Activated CD4-positive, alpha-beta T cell treated with anti-CD3 and anti-CD28 coated beads for 1 hour (primary cell): ENCODE measurements at places on chromosomes 12 and 14.

DNA sequence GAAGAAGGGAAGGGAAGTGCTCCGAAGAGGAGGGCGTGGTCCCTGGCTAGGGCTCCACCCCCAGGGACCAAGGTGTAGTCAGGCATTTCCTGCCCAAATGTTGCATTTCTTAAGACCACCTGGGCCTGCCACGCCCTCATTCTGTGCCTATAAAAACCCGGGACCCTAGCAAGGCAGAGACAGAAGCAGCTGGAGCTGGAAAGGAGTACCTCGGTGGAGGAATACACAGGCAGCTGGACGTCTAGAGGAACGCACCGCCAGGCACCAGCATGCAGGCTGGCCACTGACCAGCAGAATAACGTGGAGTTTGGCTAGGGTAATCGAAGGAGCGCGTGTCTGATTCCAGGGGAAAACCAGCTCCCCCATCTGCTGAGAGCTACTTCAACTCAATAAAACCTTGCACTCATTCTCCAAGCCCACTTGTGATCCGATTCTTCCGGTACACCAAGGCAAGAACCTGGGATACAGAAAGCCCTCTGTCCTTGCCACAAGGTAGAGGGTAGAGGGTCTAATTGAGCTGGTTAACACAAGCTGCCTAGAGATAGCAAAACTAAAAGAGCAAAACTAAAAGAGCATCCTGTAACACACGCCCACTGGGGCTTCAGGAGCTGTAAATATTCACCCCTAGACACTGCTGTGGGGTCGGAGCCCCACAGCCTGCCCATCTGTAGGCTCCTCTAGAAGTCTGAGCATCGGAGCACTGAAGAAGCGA lies 21.0 kb downstream of the CFL2 start:
- DNase-seq, result no peak

DNA sequence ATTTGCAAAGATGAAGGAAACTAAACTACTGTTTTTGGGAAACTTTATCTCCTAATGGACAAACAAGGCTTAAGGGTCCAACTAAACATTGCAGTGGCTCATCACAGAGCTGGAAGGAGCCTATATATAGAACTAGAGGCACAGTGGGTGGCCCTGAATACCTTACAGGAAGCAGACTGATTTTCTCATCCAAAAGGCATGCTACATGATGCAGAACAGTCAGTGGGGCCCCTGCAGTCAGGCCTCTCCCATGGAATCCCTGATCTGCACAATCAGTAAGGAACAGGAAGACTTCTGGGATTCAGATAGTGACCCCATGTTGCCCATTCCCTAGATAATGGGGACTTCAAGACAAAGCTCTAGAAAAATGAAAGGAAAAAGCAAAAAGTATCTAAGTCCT lies 1.9 kb upstream of the LLPH start:
- no peak for DNase-seq

DNA sequence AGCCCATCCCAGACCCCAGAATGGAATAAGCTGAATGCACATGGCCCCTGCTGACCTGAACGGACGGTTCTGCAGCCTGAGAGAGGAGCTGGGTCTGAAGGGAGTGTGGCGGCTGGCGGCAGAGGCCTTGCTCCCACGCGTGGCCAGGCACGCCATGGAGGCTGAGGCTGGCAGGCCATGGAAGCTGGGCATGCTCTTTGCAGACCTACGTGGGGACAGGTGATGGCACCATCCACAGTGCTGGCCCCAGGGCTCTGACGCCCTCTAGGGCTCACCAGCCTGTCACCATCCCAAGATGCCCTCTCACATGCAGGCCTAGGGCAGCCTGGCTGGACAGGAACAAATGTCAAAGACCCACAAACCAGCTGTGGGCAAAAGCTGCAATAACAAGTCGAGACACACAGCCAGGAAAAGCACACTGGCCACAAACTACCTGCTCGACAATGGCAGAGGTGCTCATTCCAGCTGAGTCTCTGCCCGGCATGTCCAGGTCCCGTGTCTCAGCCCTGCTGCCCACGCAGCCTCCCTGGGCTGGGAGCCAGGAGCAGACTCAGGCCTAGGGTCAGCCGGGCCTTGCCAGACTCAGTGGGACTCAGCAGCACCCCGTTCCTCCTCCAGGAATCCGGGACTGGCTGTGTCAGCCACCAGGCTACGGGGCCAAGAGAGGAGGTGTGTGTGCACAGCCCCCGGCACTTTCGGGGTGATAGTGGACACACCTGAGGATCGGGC lies 19.7 kb downstream of the BTBD6 start:
- DNase-seq, result no peak

DNA sequence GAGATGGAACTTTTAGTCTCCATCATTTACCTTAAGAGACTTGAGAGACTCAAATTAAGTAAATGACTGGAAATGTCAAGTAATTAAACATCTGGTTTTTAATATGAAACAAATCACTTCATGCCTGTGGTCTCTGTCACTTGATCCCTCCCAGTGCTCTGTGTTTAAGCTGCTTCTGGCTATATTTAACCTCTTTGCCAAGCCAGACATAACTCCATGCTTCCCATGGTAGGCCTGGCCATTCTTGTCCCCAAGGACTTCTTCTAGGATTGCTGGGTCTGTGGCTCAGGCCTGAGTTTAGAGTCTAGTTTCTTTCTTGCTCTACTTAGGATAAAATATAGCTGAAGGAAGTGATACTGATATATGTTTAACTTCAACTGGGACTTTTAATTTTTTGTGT lies 1013.6 kb downstream of the FLRT2 start:
- no peak for DNase-seq

GRCh38 chr12:23628806-23629205 lies 320.7 kb downstream of the SOX5 start:
- no peak for DNase-seq

DNA sequence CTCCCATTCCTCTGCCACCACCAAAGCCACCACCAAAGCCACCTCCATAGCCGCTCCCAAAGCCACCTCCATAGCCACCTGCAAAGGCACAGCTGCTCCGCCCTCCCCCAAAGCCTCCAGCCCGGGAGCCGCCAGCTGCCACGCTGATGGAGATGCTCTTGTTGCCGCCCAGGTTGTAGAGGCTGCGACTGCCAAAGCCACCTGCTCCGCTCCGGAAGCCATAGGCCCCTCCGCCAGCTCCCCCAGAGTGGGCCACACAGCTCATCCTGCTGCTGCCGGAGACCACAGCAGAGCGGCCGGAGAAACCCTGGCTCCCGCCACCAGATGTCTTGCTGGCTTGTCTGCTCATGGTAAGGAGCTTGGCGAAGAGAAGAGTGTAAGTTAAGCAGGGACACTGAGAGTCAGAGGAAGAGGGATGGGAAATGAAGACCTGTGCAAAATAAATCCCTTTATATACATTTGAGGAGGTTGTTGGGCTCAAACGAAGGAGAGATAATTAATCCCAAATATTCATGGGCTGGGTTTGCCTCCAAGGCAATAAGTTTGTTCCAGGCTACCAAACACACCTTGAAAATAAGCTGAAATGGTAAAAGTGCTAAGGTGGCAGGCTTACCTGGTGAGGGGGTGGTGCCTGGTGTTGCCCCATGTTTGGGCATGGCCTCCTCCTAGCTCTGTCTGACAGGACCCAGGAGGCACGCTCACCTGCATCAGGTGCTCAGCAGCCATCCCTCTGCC lies at the start of gene KRT3:
Gene KRT3, minus strand, starts transcription at position 424 of the 735 bp plus-strand sequence. Its CDS starts 75 bp downstream, at position 349.
- DNase-seq, result no peak

DNA sequence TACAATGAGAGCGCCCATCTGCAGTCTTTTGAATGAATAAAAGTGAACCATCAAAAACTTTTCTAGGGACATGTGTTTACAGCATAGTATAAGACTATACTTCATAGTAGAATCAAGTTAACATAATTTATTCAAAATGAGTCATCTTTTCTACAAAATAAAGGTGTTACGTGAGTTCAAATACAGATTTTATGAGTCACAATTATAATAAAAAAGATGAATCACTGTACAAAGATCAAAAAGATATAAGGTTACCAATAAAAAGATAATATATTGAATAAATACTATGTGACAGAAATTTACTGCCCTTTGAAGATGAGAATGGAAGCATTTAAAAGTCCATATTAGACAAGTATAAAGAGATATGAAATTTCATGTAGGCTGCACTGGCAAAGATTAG lies 2.8 kb downstream of the MBIP start:
- DNase-seq, result no peak

- DNase-seq, result no peak
Observed at GRCh38 chr12:110885152-110885840, 35.1 kb downstream of the MYL2 start.

DNA sequence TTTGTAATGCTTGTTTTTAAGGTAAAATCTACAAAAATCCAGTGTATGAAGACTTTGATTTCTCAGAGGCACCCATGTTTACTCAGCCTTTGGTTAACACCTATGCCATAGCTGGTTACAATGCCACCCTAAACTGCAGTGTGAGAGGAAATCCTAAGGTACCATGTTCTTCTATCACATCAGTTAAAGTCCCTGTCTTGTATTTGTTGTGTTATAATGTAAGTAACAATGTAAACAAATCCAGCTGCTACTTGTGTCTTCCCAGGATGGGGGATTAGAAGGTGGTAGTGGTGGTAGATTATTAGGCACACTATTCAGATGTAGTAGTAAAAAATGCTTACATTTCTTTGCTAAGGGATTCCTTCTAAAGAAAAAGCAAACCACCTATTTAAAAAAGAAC lies 19.4 kb upstream of the CHPT1 start:
- no peak for DNase-seq

GRCh38 chr12:113702836-113703235 lies 231.2 kb upstream of the LHX5 start:
- DNase-seq, result no peak

DNA sequence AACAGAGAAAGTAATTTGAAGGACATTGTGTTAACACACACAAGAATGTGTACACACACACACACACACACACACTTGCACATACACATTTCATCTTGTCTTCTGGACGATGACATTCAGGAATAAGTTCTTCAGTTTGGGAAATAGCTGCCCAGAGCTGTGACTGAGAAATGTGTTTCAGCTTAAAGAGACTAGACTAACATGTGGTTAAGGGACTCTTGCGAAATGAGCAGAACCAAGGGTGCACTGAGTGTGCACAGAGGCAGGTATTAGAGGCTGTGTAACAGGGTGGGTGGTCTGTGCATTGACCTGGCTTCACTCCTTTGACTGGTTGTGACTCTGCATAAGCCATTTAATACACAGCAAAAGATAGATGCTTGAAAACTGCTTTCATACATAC lies 29.4 kb upstream of the KCNA5 start:
- DNase-seq, result no peak

DNA sequence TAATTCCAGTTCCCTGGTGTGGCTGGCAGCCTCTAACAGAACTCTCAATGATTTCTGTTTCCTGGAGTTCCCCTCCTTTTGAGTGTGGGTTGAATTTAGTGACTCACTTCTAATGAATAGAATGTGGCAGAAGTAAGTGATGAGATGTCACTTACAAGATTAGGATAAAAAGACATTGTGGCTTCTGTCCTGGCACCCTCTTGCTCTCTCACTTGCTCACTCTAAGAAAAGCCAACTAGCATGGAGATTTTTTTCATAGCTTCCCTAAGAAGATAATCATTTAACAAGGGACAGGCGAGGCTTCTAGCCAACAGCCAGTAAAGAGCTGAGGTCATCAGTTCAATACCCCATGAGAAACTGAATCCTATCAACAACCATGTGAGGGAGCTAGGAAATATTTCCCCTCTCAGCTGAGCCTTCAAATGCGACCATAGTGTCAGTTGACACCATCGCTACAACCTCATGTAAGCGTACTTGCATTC lies 156.7 kb downstream of the TMTC3 start:
- no peak for DNase-seq

- no peak for DNase-seq
Observed at GRCh38 chr12:62995097-62995496, 60.1 kb upstream of the PPM1H start.

DNA sequence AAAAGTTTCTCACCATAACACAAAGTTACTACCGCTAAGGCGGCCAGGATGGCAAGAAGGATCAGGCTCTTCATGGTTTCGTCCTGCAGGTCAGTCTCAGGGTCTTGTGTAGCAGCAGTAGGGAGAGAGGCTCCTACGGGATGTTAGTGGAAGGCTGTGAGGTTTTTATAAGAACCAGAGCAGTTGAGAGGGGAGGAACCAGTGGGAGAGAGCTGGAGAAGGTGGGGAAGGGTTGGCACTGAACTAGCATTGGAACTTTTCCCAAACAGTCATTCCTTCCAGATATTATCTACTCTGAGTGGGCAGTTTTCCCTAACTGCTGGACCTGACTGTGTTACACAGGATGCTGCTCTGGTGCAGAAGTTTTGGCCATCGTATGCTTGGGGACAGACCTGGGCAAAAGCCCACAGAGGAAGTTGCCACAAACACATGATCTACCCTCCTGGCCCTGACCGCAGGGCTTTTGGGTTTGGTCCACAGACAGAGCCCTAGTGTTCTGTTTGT lies at the start of gene MGP:
Gene MGP, minus strand, starts transcription at position 137 of the 504 bp plus-strand sequence. Its CDS starts 63 bp downstream, at position 74.
- no peak for DNase-seq

- DNase-seq, result no peak
Observed at GRCh38 chr14:76947838-76948184, 80.7 kb downstream of the IRF2BPL start.

GRCh38 chr12:56991319-56992246 lies 14.8 kb downstream of the ZBTB39 start:
- DNase-seq, result no peak

DNA sequence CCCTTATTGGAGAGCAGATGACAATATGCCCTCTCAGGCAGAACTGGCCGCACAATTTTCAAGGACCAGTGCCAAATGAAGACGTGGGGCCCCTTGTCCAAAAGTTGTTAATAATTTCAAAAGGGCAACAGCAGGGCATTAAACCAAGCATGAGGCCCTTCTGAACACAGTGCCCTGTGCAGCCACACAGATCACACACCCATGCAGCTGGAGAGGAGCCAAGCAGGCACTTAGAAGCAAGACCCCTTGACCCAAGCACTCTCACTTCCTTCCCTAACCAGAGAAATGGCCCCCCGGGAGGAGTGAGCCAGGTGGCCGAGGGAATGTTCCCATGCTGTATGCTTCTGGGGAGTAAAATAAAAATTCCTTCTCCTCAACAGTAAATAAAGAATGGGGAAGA lies 114.0 kb upstream of the TMPO start:
- DNase-seq, result no peak

DNA sequence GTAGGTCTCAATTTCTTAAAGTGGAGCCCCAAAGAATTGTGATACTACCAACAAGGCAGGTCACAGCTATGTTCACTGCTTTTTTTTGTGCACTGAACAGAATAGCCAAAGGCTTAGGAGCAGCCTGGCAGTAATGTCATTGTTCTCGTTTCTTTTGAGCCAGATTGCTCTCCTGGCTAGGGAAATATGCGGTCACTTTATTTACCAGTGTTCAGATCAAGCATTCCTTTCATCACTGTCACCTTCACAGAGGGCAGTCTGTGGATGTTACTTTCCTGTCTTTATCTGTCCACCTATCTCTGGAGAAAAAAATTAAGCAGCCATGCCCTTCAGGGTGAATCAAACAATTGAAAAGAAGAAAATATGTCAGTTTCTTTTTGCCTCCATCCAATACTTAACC lies 159.6 kb downstream of the BTG1 start:
- DNase-seq, result no peak
